Activated CD4-positive, alpha-beta T cell treated with anti-CD3 and anti-CD28 coated beads, Interleukin-2, amount 10 ng/mL, durations not matched to agents 7 days and 5 days (primary cell): ENCODE measurements at places on chromosomes 3 and 15. TPM values are rescaled to one million over a fixed set of nuclear protein-coding genes. Genes with fewer than 3 reads are reported as not detected.

GRCh38 chr3:157463816-157464215, 27.2 kb downstream of the PTX3 start:
- H3K27ac ChIP-seq, result no peak overlapping the region
- peaks cover 10% of the 10 kb centered on the region for H3K27me3 ChIP-seq
- no peak overlapping the region for H3K4me3 ChIP-seq
- H3K4me1 ChIP-seq, result no peaks in the 10 kb centered on the region
- DNase-seq, result no peak

ERICH6 gene
- 0.50 TPM for total RNA-seq

CTXN2 gene
- not detected for total RNA-seq

P2RY14 gene
- 0.27 TPM for total RNA-seq

TOPBP1 gene
- 95.1 TPM for total RNA-seq

DNA sequence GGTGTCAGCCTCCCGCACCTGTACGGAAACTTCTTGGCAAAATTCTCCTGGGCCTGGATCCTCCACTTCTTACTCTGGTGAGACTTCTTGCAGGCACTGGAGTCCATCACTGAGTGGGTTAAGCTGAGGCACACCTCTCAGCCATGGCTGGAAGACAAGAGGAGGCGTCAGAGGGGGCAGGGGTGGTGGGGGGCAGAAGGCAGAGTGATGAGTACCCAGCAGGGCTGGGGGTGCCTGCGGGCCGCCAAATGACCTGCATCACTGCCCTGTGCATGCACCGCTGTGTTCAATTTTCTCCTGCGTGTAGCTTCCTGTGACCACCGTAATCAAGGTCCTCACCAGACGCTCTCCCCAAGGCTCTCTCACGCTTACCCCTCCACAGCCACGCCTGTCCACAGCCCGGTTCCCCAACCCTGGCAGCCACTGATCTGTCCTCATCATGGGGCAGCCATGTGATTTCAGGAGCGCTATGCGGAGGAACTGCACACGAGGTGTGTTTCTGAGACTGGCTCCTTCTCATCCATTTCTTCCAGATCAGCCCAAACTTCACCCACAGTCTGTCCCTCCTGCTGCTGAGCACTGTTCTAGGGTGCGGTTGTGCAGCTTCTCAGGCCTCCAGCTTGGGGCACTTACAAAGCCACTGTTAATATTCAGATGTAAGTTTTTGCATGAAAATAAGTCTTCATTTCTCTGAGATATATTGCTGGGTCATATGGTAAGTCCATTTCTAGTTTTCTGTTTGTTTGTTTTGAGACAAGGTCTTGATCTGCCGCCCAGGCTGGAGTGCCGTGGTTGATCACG, 5.2 kb downstream of the C3orf22 start:
- no peaks in the 10 kb centered on the region for H3K36me3 ChIP-seq
- DNase-seq, result no peak
- H3K4me1 ChIP-seq, result no peaks in the 10 kb centered on the region
- no peak overlapping the region for H3K27ac ChIP-seq

- H3K36me3 ChIP-seq, result no peaks in the 10 kb centered on the region
- H3K27me3 ChIP-seq, result peaks cover 11% of the 10 kb centered on the region
- H3K4me3 ChIP-seq, result peak overlapping the region; percentile 95
- H3K27ac ChIP-seq, result peak overlapping the region; percentile 98
- DNase-seq, result peak; percentile 71
- H3K4me1 ChIP-seq, result peaks cover 35% of the 10 kb centered on the region
These were observed 399 bp downstream of the MYO9A start for GRCh38 chr15:72117486-72118016.

- no peak overlapping the region for H3K27ac ChIP-seq
- no peaks in the 10 kb centered on the region for H3K4me1 ChIP-seq
- DNase-seq, result no peak
- H3K4me3 ChIP-seq, result no peak overlapping the region
- H3K27me3 ChIP-seq, result peaks cover 3% of the 10 kb centered on the region
These were observed 90.6 kb upstream of the TLE3 start for GRCh38 chr15:70188286-70188685.

GRCh38 chr3:117756563-117756962, 1047.0 kb downstream of the TUSC7 start:
- H3K27me3 ChIP-seq, result no peaks in the 10 kb centered on the region
- no peaks in the 10 kb centered on the region for H3K4me1 ChIP-seq
- no peaks in the 10 kb centered on the region for H3K36me3 ChIP-seq
- no peak for DNase-seq
- no peak overlapping the region for H3K4me3 ChIP-seq

DNA sequence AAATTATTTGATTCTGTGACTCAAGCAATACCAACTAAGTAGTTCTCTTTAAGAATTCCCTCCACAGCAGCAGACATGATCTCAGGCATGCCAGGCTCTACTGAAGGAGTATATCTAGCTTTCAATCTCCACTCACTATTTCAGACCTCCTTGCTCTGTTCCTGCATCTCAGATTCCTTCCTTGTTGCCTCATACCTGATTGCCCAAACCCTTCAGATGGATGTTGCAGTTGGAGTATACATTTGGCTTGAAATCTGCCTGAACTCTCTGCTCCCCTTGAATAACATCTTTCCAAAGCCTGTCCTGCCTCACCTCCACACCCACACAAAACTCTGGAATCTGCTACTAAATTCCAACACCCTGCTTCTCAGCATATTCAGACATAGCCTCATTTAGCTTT, 19.8 kb upstream of the TM4SF4 start:
- no peak overlapping the region for H3K27ac ChIP-seq
- DNase-seq, result no peak
- peaks cover 10% of the 10 kb centered on the region for H3K27me3 ChIP-seq
- no peaks in the 10 kb centered on the region for H3K4me1 ChIP-seq

ARL14 gene
- total RNA-seq, result not detected
